ENCODE measurements at places on chromosomes 7 and 10.

DNA sequence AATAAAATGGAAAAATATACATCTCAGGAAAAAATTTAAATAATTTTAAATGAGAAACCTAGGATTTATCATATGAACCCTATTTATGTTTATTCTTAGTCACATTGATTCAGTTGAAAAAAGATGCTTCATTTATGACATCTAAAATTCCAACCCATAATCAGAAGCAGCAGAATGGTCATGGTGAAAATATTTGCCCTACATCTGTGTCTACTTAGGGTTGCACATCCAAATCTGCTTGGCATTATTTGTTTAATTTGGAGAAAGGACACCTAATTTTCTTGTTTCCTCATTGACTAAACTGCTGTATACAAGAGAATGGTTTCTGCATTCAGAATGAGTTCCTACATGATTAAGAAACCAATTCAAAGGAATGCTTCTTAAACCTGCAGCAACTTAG lies 72.9 kb upstream of the SKAP2 start:
- DNase-seq = no peak

DNA sequence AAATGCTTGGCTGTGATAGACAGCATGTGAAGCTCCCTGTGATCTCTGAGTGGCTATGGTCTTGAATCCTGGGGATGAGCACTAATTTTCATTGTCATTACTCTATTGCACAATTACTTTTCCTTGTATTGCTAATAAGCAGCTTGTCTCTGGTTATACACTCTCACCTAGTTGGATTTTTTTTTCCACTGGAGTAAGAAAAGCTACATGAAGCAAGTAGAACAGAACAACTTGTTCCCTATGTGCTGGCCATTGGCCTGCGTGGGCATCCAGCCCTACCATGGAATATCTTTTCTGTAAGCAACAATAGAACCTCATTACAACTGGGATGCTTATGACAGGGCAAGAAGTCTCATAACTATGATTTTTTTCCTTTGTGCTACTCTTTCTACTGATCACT lies 807.4 kb downstream of the TNS3 start:
- no peak for DNase-seq

DNA sequence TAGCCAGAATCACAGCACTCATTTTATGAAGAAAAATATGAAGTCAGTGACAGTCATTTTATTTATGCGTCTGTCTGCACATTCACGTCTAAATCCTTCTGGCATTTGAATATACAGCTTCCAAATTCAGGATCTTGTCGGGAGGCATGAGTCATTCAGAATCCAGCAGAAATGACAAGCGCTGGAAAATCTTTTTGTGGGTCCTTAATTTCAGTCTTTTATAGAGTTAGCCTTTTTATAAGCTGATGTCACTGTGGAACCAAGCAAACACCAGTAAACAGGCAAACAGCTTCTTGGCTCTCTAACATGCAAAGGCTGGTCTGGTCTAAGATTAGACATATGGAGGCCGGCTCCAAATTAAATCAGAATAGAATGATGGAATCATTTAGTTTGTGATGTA lies 388.2 kb upstream of the TEX47 start:
- DNase-seq = no peak

GRCh38 chr7:11689096-11689495 lies 142.9 kb downstream of the THSD7A start:
- DNase-seq = no peak

GRCh38 chr7:78970440-78970916 lies 483.0 kb downstream of the MAGI2 start:
- no peak for DNase-seq

Data from brain microvascular endothelial cell (primary cell).